ENCODE measurements at places on chromosomes 6 and 20.

DNA sequence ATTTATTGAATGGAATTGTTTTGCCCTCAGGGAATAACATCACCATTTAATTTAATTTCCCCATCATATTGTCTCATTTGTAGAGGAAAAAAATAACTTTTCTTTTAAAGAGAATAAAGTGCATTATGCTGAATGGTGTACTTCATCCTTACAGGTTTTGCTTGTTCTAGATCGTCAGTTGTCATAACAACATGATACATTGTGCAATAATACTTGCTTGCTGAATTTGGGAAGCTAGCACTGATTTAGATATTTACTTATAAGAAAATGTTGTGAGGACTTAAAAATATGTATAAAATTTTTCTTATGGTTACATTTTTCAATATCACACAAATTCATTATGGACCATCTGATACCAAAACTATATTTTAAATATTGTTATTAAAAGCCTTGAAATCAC lies 509.0 kb upstream of the POU3F2 start:
- DNase-seq = no peak

DNA sequence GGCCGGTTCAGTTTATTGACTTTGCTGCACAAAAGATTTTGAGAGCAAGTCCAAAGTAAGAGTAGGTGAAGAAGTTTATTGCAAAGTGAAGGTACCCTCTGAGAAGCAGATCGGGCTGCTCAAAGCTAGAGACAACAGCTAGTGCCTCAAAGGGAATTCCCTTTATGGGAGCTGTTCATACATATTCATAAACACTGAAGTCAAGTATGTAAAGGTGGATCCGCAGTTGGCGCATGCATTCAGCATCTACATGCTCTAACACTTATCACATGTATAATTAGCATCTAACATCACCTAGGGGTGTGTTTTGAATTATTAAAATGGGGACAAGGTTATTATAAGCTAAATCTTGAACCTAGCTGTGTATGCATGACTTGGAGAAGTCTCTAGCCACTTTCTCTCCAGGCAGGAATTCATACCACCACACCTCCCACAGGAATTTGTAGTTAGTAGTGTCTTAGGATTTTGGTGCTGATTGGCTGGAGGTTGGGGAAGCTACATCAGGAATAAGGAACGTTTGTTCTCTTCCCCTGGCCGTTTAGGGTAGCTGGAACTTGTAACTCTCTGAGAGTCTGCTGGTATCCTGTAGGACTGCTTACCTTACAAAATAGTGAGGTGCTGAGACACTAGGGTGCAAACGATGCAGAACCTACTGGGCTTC lies 1633.9 kb downstream of the GRIK2 start:
- no peak for DNase-seq

- peak; percentile 86 for DNase-seq
Observed at GRCh38 chr6:36980876-36981619, 4.9 kb downstream of the MTCH1 start.

DNA sequence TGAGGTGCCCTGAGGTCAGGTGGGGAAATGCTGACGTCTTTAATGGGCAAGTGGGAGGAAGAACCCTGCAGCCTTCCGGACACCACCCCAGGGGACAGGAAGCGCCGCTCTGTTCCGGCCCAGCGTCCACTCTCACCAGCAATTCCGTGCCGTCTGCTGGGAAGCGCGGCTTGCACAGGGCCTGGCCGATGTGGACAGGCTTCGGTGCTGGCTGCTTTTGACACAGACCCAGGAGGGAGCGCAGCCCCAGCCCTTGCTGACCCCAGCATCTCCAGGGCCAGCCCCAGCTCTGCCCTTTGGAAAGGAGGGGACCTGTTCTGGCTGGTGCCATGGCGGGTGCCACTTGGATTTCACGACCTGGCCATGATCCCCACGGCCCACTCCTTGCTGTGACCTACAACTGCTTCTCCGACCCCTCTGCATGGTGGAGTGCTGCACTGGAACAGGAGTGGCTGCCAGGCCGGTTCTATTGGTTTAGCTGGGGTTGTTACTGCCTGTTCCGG lies 123.2 kb downstream of the DLL1 start:
- no peak for DNase-seq

GRCh38 chr6:126337323-126337722 lies 2.6 kb upstream of the CENPW start:
- DNase-seq = no peak

- no peak for DNase-seq
Observed at GRCh38 chr6:5759571-5759970, 247.2 kb downstream of the NRN1 start.
